ENCODE measurements at places on chromosomes 4 and X. TPM values are rescaled to one million over a fixed set of nuclear protein-coding genes. Genes with fewer than 3 reads are reported as not detected.

Gene C4orf51
- not detected for total RNA-seq

Gene PHEX
- total RNA-seq, result 0.29 TPM

Gene PABPC1L2B
- total RNA-seq, result not detected

Gene CCDC120
- 3.6 TPM for total RNA-seq

Gene TCEAL2
- not detected for total RNA-seq

Gene TMEM35A
- total RNA-seq, result not detected

Gene PRAF2
- 43.6 TPM for total RNA-seq

Gene PPBP
- not detected for total RNA-seq

Gene CXCL9
- total RNA-seq, result not detected

Gene GRK4
- 1.7 TPM for total RNA-seq

Gene THAP9
- total RNA-seq, result 1.8 TPM

Gene TLR3
- total RNA-seq, result 0.46 TPM

Gene BRCC3
- total RNA-seq, result 30.4 TPM
